ENCODE measurements at places on chromosomes 3 and 15.
A peak's percentile ranks its signal among the peaks of the same experiment; 100 is the strongest.

- DNase-seq = no peak
Measured at GRCh38 chr3:76415384-76415783, 624.5 kb upstream of the ROBO2 start.

DNA sequence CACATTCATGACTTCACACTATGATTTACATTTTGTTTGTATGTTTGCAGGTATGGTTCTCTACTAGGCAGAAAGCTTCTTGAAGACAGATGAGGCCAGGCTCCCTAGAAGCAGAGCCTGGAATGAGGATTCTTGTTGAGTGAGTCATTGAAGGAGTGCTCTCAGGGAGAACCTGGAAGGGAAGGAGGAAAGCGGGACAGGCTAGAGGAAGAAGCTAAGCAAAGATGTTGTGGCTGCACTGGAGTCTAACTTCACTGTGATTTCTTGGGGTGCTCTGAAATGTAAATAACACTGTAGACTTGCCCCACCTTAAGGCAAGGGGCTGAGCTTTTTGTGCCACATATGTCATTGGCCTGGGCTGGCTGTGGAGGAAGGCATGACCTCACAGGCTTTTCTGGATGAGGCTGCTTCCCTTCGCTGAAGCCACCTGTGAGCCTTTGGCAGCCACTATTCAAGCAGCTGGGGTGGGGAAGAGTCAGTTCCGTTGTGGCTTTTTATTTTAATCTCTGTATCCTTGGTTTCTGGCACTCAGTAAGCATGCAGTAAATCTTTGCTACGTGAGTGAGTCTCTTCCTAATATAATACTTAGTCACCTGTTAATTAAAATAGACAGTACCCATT lies 307.3 kb downstream of the SV2B start:
- DNase-seq = peak; percentile 4

GRCh38 chr15:63292241-63292640 lies 14.8 kb downstream of the APH1B start:
- no peak for DNase-seq

DNA sequence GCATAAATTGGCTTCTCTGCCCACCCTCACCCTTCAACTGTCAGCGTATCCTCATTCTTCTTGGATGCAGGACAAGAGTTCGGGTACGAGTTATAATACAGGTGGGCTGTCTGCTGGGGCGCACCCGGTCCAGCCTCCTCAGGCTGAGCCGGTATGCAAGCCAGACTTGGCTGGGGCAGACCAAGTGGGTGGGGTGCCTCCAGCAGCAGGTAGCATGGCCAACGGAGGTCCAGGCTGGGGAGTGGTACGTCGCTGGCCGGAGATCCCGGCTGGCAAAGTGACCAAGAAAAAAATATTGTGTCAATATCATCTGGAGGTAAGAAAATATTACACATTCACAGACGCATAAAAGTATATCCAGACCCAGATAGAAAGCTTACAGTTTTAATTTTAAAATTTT lies 45.6 kb downstream of the GATM start:
- no peak for DNase-seq

DNA sequence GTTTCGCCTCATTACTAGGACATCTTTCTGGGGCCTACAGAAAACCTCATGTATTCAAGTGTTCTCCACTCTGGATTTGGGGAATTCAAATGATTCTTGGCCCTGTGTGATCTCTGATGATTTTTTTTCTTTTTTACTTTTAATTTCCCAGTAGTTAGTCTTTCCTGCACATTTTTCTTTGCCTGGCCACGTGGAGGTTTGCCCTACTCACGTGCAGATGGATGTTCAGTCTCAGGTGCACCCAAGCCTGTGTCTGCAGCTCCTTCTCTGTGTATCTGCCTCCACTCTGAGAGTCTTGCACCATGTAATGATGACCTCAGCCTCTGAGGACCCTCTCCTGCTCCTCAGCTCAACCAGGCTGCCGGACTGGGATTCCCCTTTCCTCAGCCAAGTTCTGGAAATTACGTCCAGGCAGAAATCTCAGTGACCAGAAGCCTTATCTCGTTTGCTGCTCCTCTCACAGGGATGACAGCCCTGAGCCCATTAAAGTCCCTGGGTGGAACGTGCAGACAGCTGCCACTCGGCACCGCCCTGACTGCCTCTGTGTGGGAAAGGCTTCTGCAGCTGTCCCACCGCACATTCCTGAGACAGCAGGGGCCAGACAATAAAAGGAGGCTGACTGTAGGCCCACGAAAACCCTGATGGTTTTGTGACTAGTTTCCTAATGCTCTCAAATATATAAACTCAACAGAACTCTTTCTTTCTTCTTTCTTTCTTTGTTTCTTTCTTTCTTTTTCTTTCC lies 31.4 kb upstream of the GABRB3 start:
- DNase-seq = no peak

GRCh38 chr15:94451466-94451865 lies 220.1 kb downstream of the MCTP2 start:
- no peak for DNase-seq

- peak; percentile 82 for DNase-seq
Measured at GRCh38 chr3:159763602-159764489, 224.8 kb upstream of the IL12A start.

DNA sequence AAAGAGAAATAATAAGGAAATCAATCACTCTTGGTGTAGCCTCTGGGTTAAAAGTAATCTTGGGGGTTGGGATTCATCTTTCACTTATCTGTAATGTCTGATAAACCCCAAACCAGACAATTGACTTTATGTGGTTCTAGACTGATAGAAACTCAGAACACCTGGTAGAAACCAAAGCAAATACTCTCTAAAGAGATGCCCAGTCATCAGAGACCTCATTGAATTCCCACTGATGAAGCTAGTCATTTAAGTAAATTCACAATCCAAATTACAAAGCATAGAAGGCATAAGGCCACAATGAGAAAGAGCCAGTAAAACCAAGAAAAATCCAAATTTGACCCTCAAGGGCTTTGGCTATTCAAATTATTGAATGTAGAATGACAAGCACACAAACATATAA lies 250.6 kb downstream of the MBNL1 start:
- no peak for DNase-seq

DNA sequence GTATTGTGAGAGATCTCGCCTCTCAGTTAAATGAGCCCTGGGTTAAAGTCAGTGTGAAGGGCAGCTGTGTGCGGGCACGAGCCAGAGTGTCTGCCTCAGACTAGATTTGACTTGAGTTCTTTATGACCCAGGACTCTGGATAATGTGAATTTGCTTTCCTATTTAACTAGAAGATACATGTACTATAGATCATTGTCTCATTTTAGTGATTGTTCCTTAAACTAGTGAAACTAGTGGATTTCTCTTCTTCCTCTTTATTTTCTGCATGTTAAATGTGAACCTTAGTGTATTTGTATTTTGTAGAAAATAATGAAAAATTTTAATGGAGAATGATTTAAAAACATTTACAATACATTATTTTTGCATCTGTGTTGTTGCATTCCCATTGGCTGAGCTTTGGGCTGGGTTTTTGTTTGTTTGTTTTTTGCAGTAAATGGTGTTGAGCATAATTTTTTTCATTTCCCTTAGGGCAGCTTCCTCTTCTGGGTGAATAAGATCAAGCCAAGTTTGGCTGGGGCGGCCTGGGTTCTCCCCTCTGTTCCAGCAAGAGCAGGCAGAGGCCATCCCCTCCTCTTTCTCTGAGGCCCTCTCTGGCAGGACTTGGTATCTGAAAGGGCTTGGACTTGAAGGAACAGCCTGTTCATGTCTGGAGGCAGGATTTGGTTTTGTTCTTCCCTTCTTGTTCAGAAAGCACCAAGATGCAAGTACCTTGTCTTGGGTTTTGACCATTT lies 15.0 kb downstream of the GCSAM start:
- no peak for DNase-seq

- no peak for DNase-seq
Measured at GRCh38 chr15:47434596-47434995, 282.7 kb upstream of the SEMA6D start.

DNA sequence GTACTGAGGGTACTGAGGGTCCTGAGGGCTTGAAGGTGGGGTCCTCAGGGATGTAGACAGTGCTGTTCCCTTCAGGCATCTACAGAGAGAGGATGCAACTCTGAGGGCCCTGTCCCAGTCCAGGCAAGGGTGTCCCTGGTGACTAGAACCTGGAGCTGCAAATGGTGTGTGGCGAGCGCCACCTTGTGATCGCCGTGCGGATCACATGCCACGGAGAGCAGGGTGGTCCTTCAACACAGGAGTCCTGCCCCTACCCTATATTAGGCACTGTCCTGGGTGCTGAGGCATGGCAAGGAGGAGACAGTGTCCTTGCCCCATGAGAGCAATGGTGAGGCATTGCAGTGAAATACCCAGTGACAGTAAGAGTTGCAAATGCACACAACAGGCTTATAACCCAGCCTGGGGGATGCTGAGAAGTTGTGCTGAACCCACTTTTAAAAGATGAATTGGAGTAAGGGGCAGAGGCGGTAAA lies 23.6 kb downstream of the RHCG start:
- DNase-seq = peak; percentile 72

DNA sequence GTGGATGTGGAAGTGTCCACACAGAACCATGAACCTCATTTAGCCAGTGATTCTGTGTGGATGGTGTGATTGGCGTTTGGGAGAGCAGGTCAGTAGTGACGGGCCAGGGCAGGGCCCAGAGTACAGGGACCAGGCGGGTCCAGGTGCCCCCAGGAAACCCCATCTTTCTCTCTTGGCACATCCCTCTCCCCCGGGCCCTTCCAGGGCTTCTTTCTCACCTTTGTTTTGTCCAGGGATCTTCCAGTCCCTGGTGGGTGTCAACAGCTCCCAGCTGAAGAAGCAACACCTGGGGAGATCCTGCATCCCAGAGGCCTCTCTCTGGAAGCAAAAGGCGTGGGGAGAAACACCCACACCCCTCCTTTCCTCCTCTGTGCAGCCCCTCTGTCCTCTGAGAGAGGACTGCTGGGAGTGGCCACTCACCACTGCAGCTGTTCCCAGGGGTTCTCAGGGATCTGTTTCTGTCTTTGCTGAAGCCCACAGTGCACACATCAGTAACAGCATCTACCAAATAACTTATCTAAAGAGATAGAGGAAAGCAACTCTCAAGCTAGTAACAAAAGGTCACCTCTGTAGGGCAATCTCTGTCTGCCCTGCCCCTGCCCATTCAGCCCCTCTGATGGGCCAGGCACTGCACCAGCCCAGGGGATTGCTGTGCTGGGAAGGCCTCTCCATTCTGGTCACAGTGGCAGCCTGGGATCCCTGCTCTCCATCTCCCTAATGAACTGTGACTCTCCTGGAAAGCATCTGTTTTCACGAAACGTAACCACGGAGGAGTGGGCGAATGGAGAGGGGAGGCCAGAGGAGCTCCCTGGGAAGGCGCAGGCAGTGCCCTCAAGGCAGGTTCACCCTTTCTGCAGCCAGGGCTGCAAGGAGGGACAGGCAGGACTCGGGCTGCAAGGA lies 98.3 kb upstream of the ALDH1A3 start:
- no peak for DNase-seq

DNA sequence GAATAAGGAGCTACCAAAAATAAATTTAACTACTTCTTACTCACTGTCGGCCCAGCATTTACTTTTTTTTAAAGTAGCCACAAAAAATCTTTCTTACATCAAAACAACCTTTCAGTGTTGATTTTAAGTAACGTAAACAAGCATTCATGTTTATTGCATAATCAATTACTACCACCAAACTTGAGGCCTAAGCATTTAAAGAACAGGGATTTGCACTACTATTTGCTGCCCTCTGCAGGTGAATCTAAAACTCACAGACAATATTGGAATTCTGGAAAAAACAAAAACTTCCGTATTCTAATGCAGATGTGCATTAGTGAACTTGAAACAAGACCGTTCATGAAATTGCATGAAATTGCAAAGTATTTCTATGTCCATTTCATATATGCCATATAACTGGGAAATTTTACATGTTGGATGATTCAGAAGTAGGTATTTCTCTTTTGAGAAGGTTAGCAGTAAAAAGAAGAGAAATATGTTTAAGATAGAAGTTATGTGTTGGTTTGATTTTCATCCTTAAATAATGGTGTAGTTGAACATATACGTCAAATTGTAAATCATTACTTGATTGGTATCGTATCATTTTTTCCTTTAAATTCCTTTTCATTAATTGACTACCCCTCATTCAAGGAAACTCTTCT lies 55.6 kb downstream of the CGGBP1 start:
- DNase-seq = peak; percentile 77

- DNase-seq = no peak
Measured at GRCh38 chr3:56288258-56288657, 180.0 kb downstream of the ERC2 start.

- DNase-seq = no peak
Measured at GRCh38 chr15:91520850-91521249, 332.7 kb upstream of the SLCO3A1 start.

DNA sequence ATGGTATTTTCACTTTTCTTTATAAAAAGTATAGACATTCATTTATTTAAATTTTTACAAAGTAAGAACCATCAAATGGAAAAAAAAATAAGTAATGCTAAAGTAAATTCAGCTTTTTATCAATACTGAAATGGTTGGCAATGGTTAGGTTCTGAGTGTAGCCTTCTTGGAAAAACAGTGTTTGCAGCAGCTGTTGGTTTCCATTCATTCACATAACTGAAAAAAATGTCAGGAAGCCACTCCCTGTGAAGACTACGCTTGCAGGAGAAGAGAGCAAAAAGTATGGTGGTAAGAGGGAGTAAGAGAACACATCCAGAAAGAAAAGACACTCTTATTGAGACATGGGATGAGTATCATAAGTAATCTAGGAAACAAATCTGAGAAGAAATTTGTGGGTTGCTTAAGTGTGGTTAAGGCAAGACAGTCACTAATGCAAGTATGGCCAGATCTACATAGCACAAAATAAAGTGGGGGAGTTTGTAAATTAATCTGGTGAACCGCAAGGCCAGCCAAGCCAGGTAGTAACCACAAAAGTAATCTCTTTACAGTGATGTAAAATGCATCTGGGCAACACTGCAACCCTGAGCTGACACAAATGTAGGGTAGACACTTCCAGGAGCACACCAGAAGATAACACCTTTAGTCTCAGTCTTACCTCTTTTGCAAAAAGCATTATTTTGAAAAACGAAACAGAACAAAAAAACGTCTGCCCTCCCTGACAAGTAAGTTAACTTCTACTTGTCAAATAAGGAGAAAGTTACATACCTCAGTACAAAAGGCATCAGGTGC lies 133.7 kb downstream of the IGSF11 start:
- no peak for DNase-seq

DNA sequence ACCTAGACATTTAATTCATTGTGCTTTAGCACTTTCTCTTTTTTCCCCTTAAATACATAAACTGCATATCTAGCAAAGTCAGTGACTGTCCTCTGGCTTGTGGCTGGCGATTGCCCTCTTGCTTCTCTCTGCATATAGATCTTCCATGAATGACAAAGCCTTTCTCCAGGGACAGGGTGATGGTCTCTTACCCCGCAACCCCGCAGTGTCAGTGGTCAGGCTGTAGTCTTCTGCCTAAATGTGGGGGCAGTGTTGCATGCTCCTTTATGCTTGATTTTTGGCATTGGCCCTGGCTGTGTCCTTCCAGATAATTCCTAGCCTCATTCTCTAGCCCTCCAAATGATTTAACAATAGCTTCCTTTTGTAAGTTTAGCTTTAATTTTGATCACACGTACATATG lies 407.8 kb downstream of the GABRB3 start:
- no peak for DNase-seq

- DNase-seq = no peak
Measured at GRCh38 chr15:72801590-72802325, 18.2 kb upstream of the ADPGK start.
